ENCODE measurements at places on chromosomes 4 and X.

DNA sequence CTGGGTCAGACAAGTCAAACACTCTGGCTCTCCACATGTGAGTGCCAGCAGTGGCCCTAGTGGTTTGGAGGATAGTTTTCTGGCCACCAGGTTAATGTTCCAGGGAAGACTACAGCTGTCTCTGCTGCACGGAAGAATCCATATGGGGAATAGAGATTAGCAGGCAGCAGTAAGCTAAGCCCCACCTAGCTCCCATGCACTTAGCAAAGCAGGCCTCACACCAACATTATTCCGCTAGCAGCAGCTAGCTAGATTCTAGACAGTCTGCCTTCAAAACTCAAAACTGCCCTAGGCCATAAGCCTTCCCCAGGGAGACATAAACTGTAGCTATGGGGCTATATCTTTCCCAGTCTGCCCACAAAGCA is 203.4 kb downstream of the CHIC1 start:
- no peak for DNase-seq

GRCh38 chr4:126850286-126850685 is 782.5 kb upstream of the INTU start:
- DNase-seq, result no peak

DNA sequence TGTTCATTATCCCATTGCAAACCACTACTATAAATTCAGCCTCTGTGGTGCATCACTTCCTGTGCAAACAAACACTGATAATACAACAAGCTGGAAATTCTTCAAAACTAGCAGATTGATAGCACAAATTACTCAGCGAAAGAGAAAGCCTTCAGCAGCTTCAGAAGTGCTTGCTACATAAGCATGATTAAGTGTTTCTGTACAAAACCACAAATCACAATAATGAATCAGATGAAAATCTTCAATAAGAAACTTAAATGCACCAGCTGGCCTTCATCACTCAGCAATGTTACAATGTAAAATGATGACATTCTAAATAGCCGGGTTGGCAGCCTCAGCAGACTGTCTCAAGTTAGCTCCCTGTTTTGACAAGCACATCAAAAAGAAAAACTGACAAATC is 262.2 kb downstream of the SPOCK3 start:
- DNase-seq, result no peak

DNA sequence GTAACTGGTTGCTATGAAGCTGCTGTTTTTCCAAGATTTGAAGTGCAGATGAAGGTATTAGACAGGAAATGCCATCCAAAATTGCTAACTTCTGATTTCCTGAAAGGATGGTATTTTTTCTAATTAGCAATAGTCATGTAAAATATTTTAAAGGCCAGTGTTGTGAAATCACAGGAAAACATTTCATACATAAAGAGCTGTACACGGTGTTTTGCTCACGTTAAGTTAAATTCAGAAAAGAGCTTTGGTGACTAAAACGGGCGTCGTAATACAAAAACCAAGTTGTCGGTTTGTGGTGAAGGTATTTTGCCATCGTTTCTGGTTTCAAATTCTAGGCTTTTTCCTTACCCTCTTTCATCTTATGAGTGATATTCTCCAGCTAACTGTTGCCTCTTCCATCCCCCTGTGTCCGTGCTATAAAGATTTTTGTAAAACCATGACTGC is 39.8 kb downstream of the AFF1 start:
- DNase-seq, result no peak

DNA sequence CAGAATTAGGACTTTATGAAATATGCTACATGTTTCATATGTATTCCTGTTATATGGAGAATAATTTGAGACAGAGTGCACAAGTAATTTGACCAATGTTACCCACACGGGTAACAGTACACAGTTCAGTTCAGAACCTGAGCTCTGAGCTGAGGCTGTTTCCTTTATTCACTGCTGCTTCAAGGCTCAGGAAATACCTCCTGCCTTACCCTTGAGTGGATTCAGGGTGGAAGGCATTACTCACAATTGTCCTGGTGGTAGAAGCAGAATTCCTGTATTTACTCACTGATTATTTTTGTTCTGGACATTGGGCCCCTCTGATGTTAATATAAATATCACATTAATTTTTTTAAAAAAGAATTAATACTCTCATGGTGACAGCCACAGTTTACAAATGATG is 73.5 kb upstream of the CAMK2D start:
- no peak for DNase-seq

DNA sequence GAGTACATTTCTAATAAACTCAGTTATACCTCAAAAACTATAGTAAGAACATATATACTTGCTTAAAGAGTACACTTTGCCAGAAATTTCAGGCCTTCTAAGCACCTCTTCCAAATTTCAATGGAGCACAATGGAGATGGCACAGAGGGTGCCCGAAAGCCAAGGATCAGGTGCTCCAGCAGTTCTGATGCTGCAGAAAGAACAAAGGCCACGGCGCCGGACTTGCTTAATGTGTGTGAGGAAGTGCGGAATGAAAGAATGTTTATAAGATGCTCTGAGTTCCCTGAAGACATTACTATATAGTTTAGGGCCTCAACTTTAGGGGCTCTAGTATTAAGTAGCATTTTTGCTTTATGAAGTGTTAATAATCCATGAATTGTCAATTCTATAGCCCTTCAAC is 44.3 kb downstream of the GASK1B start:
- DNase-seq, result no peak

GRCh38 chrX:7191681-7192110 is 43.7 kb upstream of the PUDP start:
- DNase-seq, result no peak

DNA sequence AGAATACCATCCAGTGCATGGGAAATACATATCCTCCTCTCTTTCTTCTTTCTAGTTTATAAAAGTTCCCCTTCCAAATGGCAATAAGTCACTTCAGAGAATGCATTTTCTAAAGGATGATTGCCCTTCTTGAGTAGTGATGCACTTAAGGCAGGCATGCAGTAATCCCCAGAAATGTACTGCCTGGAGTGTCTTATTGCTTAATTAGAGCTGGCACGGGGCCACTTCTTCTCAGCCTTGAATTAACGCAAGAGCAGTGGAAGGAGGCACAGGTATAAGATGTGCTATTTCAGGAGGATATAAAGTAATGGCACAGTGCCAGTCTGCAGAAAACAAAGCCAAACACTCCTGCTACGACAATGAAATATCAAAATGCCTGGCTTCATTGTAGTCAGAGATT is 371.4 kb upstream of the FAM241A start:
- no peak for DNase-seq

DNA sequence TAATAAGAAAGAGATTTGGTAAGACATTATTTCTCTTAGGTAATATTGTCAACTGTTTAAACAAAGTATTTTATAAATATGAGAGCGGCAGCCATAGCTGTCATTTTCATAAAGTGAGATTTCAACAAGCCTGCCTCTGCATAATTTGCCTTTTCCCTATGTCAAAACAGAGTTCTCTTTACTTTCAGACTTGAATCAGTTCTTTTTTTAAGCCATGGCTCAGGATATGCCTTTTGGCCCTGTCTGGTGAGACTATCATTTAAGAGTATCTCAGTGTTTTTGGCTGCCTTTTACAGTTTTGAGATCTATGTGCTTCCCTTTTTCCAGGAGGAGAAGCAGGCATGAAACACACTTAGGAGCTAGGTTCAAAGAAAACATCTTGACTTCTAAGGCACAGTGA is 7.5 kb upstream of the GUCY1A1 start:
- DNase-seq, result no peak

GRCh38 chr4:42558156-42558555 is 98.7 kb downstream of the ATP8A1 start:
- DNase-seq, result no peak

DNA sequence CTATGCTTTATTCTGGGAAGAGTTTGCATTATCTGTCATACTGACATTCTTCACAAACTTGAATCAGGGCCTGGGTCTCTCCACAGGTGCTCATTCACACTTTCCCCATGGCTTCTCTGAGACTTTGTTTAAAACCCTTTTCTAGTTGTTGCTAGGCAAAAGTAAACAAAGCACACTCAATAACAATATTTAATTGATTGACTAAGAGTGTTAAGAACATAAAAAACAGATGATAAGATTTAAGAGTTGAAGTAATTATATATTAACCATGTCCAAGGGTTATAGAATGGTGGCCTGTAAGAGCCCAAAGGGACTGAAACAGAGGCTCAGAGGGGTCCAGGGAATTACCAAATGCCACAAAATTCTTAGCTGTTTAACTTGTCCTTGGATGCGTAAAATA is 7.1 kb downstream of the MAOA start:
- no peak for DNase-seq

DNA sequence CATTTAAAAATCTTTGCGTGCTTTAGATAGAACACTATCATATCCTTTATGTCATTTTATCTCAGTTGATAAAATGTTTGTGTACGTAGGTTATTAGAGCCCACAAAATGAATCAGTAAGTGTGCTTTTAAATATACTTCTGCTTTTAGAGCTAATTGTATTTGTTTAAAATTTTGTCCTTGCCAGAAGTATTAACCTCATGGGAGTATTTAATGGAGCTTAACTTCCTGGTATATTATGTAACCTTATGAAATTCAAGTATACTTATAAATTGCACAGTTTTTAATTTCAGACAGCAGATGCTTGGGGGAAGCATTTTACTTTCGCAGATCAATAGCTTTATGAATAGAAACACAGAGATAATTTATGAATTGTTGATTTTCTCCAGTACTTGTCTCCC is 90.2 kb downstream of the DIPK2B start:
- DNase-seq, result no peak

DNA sequence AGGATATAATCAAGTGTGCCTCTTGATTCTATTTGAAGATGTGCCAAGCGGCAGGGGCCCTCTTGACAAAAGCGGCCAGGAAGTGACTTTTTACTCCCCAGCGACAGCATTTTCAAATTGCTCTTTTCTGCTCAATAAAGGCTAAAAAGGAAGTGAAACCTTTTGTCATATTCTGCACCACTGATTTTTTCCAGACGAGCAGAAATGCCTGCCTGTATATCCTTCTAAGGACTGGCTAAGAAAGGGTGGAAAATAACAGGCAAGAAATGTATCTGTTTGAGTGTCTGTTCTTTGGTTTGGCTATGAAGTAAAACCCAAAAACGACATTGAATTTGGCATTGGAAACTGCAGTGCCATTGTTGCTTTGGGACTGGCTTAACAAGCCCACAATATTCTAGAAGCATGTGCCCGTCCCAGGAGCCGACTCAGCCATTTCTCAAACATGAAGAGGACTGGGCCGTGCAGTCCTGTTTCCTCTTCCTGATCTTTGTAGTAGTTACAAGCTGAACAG is 25.4 kb downstream of the TMSB4X start:
- no peak for DNase-seq

DNA sequence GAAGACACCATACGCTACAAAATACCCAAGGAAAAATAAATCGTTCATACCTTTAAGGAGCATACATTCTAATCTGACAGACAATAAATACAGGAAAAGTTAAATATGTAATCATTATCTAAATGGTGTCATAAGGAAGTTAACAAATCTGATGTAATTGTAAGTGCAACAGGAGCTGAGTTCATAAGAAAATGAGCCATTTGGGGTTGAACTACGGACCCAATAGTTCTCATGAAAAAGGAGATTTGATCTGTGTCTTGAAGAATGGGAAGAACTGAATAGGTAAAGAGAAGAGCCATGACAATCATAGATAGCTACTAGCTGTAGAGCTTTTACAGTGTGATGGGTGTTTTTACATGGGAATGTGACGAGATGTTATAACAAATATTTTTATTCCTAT is 175.6 kb downstream of the ANKRD50 start:
- DNase-seq, result no peak

DNA sequence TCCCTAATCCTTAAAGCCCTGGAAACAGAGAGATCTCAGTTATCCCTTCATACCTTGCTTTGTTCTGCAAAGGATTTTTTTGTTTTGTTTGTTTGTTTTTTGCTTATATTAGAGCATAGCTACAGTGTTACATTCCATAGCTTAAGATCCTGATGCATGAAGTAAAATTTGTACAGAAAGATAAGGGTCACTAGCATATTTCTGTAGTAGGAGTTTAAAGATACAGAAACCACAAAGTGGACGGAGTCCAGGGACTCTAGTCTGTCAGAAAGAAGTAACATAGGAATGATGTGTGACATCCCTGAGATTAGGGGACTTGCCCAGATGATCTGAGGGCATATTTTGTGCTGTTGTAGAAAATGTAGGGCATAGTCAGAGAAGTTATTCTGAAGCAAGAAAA is 151.9 kb upstream of the PLAC1 start:
- no peak for DNase-seq

GRCh38 chrX:26762253-26762652 is 546.3 kb downstream of the MAGEB5 start:
- DNase-seq, result no peak

- no peak for DNase-seq
Observed at GRCh38 chrX:9278475-9279233, 186.2 kb upstream of the TBL1X start.

- DNase-seq, result no peak
Observed at GRCh38 chr4:148481636-148482035, 39.4 kb upstream of the NR3C2 start.

DNA sequence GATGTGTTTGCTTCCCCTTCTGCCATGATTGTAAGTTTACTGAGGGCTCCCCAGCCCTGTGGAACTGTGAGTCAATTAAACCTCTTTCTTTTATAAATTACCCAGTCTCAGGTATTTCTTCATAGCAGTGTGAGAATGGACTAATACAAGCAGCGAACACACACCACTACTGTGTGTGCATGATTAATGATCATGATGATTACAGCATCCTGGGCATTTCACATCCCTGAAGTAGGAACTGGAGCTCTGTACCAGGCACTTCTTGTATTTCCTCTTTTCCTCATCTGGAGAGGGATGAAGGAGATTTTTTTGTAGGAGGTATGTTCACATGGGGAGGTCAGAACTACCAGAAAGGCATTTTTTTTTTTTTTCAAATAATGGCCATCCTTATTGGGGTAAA is 60.8 kb downstream of the PPM1K start:
- DNase-seq, result no peak

- peak; percentile 23 for DNase-seq
Observed at GRCh38 chr4:8647626-8648025, 55.1 kb downstream of the CPZ start.

GRCh38 chr4:156825074-156825473 is 146.5 kb downstream of the PDGFC start:
- no peak for DNase-seq

- DNase-seq, result peak; percentile 67
Observed at GRCh38 chr4:41991916-41992767, 1.8 kb downstream of the SLC30A9 start.

- DNase-seq, result no peak
Observed at GRCh38 chr4:174358410-174358809, 74.7 kb downstream of the CEP44 start.
